Caudate nucleus (tissue), 63 donors: ENCODE measurements at places on chromosomes 5 and 9.

- no peak for DNase-seq
Observed at GRCh38 chr5:65041296-65042158, 272.8 kb downstream of the CWC27 start.

GRCh38 chr9:69308206-69308931 is 16.6 kb upstream of the ENTREP1 start:
- DNase-seq: no peak

- no peak for DNase-seq
Observed at GRCh38 chr5:95605786-95606185, 14.1 kb upstream of the GPR150 start.

- DNase-seq: no peak
Observed at GRCh38 chr5:34525761-34526160, 130.4 kb upstream of the RAI14 start.

DNA sequence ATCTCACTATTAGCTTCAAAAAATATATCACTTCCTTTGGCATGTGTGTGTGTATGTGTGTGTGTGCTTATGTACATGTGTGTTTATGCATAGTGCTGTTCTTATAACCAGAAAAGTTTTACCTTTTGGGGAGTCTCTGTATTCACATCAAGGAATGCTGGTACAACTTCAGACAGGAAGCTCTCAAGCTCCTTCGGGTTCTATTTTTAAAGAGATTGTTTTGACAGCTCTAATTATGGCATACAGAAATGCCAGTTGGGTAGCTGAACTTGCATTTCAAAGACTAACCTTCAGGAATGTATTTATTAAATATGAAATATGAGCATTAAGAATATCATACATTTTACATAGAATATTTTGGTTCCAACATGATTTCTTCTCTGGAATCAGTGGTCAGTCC is 163.1 kb downstream of the DTWD2 start:
- no peak for DNase-seq

GRCh38 chr5:76503929-76504328 is 100.8 kb downstream of the IQGAP2 start:
- DNase-seq: no peak

GRCh38 chr5:103589357-103589756 is 26.8 kb upstream of the NUDT12 start:
- DNase-seq: peak; percentile 26

DNA sequence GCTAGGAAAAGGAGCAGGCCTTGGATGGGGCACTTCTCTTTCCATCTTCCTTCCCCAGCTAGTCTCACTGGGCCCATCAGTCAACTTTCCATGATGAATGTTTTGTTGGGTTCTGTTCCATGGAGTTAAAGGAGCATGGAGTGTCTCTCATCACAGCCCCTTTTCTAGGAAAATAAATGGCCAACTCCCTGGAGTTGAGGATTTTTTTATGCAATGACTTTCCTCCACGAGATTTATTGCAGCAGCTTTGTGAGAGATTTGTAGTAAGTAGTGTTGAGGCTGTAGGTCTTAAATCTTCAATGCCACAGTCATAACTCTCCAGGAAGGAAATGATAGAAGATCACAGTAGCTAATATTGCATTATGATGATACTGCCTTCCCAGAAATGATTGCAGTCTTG is 45.6 kb upstream of the SLC44A1 start:
- no peak for DNase-seq

DNA sequence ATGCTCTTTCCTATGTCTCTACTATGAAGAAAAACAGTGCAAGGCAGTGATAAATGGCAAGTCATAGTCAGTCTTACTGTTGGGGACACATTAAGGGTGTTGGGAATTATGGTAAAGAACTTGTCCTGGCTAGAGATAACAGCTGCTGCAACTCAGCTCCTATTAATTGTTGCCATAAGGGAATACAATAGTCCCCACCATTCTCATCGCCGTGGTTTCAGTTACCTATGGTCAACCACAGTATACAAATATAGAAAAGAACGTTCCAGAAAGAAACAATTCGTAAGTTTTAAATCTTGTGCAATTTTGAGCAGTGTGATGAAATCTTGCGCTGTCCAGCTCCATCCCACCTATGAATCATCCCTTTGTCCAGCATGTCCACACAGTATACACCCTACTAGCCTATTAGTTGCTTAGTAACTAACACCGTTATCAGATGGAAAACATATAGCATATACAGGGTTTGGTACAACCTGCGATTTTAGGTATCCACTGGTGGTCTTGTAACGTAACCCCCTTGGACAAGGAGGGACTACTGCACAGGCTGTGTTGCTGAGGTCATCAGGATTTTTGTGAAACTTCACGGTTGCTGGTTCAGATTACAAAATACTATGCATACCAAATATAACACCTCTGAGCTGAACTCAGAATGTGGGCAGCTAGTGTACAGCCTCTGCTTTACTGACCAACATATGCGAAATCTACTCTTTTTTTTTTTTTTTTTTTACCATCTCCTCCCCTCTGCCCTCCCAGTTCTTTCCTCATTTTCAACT is 53.5 kb downstream of the ZFR start:
- DNase-seq: no peak

DNA sequence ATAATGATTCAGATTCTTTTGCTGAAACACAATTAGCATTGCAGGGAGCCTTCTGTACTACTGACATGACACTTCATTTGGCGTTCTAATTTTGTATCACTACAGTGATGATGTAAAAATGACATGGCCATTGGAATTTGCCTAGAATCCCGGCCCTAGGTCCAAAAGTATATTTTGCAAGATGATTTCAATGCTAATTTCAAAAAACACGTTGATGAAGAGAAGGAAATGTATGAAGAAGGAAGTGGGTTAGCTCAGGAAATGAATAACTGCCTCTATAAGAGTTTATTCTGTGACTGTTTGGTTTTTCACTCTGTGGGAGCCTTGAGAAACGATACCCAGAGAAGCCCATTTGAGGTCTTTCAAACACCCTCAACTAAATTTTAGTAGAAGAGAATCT is 59.3 kb downstream of the OSTF1 start:
- no peak for DNase-seq

- no peak for DNase-seq
Observed at GRCh38 chr5:8135742-8136141, 266.8 kb downstream of the MTRR start.

- DNase-seq: no peak
Observed at GRCh38 chr5:1167361-1167727, 34.1 kb upstream of the SLC6A19 start.

- peak; percentile 15 for DNase-seq
Observed at GRCh38 chr5:89930591-89931392, 478.8 kb downstream of the CETN3 start.

GRCh38 chr9:135222881-135223760 is 135.7 kb downstream of the OLFM1 start:
- DNase-seq: no peak

GRCh38 chr5:34923694-34924461 is 5.5 kb upstream of the DNAJC21 start:
- no peak for DNase-seq

DNA sequence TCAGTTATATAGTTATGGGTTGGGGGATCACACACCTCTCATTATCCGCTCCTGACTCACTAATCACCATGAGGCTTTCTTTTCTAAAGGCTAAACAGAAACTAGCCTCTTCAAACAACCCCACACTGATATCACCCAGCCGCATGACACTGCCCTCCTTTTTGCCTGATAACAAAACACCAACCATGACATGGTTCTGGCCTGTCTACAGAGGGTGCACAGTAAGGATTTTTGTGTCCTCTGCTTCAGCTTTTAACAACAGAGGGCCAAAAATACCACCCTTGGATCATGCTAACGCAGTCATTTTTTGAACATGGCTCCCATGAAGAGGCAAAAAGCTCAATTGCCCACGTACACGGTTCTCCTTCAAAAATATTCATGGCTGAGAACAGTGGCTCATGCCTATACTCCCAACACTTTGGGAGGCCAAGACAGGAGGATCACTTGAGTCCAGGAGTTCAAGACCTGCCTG is 4.0 kb downstream of the CMBL start:
- no peak for DNase-seq

GRCh38 chr5:10250806-10251276 is 761 bp downstream of the CCT5 start:
- no peak for DNase-seq

DNA sequence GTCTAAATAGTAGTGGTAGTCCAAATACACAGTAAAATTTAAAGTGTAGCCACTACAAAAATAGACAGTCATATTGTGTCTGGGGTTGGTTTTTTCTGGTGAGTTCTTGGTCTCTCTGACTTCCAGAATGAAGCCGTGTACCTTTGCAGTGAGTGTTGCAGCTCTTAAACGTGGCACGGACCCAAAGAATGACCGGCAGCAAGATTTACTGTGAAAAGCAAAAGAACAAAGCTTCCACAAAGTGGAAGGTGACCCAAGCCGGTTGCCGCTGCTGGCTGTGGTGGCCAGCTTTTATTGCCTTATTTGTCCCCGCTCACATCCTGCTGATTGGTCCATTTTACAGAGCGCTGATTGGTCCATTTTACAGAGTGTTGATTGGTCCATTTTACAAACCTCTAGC is 188.7 kb downstream of the ZNF608 start:
- DNase-seq: no peak

- no peak for DNase-seq
Observed at GRCh38 chr5:40570408-40571129, 109.1 kb upstream of the PTGER4 start.

GRCh38 chr5:66312266-66312665 is 168.2 kb downstream of the SREK1 start:
- no peak for DNase-seq

GRCh38 chr9:96020792-96021550 is 145.5 kb downstream of the ERCC6L2 start:
- no peak for DNase-seq

DNA sequence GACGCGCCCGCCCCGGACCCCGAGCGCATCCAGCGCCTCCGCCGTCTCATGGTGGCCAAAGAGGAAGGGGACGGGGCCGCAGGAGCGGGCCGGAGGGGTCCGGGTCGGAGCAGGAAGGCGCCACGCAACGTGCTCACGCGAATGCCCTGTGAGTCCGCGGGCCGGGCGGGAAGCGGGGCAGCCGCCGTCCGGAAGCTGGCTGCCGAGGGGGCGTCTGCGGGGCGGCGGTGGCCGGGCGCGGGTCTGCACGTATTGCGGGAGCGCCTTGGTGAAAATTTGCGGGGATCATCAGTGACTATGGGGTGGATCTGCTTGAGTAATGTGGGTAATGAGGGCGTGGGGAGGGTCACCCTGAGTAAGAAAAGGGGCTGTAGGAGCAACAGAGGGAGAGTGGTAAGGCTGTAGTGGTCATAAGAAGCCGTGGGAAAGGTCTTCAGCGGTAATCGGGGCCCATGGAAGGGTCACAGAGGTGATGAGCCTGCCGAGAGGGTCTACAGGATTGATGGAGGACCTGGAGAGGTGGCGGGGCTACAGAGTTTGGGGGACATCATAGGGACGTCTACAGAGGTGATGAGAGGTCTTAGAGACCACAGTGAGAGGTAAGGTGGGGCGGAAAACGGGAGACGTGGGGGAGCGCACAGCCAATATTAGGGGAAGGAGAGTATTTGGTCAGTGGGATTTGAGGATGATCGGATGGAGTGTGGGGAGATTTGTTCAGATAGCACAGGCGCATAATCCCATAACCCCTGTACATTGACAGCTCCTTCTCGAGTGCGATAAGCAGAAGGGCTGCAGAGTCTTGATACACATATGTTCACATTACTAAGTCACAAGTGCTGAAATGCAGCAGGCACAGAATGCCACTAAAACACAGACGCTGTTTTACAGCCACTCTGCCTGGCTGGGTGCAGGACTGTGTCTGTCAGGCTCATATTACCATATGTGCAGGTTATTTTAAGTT is 819 bp downstream of the LSM11 start:
- no peak for DNase-seq
